ENCODE measurements at places on chromosomes 5 and 9.
A peak's percentile ranks its signal among the peaks of the same experiment; 100 is the strongest.

DNA sequence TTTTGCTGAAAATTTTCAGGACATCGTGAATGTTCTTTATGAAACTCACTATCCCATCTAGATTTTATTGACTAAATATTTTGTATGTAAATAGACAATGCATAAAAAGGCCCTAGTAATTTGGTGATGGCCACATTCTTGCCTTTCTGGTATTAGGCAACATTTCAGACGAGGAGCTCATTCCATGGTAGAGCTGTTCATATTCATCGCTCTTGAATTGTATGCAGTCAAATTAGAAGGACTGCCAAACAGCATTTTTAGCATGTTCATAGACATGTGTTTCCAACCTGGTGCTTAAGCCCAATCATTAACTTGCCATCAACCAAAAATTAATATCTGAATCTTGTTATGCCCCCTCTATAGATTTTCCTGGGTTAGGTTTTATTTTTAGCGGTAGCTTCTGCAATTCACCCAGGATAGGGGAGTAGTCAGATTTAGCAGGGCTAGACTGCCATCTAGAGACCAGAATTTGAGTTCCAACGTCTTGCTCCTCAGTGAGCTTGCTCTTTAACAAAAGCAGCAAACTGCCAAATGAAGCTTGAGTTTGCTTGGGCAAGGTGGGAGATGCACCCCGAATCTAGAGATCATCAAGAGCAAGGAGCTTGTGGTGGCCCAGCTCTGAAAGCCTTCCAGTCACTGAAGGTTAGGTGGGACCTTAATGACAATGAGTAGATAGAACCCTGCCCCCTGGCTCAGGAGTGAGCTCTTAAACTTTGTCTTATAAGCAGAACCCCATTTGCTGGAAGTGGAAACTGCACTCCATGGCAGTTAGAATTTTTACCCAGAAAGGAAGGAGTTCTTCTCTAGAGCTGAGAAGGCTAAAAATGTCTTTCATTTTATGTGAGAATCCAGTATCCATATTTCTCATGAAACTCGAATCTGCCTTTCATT is 456.2 kb downstream of the RASEF start:
- peak; percentile 65 for DNase-seq

GRCh38 chr9:94757158-94757557 is 30.7 kb downstream of the AOPEP start:
- no peak for DNase-seq

DNA sequence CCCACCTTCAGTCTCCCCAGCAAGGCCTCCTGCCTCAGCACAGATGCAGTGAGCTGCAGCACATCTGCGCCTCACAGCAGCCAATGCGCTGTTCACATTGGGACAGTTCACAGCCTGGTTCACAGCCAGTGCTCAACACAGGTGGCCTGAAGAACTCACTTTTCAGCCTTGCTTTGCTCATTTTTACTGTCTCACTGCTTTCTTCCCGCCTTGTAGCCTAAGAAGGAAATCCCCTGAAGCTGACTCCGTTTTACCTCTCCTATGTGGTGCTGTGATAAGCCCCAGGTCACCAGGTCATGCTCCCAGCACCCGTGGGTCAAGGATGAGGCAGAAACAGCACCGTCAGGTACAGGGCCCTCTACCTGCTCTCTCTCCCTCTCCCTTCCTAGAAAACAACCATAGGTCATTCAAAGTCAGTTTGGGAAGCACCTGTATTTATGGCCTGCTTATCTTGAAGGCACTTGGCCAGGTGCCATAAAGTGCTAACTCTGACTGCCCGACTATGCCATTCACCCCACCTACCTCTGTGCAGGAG is 1.1 kb downstream of the GCNT4 start:
- no peak for DNase-seq

- no peak for DNase-seq
These were observed 90.8 kb downstream of the LHX2 start for GRCh38 chr9:124102363-124102762.

DNA sequence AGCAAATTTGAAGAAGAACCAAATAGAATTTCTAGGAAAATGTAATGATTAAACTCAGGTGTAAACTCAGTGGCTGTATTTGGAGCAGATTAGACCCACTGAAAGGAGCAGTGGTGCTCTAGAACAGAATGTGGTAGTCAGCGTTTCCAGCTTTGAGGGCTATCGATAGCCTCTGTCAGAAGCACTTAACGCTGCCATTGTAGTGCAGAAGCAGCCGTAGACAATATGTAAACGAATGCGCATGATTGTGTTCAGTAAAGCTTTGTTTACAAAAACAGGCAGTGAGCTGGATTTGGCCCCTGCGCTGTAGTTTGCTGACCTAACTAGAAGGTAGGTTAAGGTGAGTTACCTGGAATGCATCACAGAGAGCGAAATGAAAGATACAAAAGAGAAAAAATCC is 72.0 kb downstream of the FAM78A start:
- DNase-seq = no peak

DNA sequence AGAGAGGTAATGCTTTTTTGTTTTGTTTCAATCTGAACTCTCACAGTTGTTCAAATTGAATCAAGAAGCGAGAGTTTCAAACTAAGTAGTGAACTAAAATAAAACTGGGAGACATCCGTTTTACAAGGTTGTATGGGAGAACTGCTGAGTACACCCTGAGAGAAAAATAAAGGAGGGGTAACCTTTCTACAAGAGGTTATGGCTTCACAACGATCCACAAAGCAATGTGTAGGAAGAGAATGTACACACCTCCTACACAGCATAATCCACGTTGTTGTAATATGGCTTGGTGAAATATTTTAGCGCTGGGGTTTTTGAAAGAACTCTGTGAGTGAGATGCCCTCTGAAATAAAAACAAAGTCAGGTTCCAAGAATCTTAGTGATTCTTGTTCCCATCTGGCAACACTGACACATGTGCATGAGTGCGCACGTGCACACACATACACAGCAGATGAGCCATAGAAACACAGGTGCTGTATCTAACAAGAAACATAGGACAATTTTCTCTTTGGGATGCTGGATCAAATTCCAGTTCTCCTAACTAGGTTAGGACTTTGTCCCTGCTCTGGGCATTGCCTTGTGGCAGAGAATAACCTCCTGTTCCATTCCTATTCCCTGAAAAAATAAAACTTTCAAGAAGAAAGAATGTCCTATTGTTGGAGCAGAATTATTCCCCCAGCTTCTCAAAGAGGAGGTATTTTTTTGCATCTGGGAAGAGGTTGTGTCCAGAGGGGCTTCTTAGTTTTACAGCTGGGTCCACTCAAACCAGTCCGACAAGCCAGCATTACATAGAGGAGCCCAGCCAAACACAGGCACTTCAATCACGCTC is 94.5 kb upstream of the EFNA5 start:
- DNase-seq = no peak

DNA sequence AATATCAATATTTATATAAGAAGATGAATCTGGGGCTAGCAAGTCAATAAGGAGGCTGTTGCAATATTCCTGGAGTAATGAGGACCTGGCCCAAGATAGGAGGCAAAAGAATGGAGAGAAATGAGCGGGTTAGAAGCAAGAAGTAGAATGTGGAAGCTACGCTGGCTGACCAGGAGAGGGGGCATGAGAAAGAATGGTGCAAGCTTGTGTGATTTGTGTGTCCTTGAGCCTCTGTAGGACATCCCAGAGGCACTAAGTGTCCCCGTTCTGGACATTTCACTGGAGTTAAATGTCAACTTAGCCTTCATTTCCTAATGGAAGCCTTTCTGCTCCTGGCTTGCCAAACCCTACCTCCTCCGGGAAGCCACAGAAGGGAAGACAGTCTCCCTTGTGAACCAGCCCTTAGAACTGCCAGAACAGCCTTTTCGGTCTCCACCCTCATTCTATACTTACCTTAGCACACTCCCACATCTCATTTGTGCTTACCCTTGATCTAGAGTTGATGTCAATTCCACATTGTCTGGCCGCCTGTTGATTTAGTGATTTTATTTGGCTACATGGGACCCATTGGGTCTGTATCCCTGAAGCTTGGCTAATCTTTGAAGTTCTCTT is 6.7 kb upstream of the PDE6A start:
- DNase-seq = peak; percentile 22

DNA sequence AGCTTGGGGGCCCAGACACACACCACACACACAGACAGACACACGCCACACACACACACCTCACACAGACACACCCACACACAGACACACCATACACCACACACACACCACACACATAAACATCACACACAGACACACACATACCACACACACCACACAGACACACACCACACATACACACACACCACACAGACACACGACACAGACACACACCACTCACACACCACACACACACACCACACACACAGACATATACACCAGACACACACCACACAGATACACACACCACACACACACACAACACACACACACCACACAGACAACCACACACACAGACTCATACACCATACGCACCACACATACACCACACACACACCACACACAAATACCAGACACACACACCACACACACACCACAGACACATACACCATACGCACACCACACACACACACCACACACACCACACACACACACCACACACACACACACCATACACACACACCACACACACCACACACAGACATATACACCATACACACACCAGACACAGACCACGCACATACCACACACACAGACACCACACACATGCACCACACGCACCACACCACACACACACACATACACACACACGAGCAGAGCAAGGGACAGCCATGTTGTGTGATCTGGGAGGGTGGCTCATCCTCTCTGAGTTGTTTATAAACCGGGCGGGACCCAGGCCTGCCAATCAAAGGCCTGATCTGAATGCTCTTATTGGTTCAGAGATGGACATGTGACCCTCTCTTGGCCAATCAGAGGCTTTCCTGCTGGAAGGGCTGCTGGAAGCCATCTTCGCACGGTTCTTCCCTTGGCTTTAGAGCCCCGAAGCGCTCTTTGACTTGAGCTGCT is 148.3 kb downstream of the GAPVD1 start:
- DNase-seq = peak; percentile 86

- DNase-seq = no peak
These were observed 45.1 kb downstream of the SLCO6A1 start for GRCh38 chr5:102453716-102454115.

- no peak for DNase-seq
These were observed 41.1 kb downstream of the RAPGEF6 start for GRCh38 chr5:131593921-131594320.

DNA sequence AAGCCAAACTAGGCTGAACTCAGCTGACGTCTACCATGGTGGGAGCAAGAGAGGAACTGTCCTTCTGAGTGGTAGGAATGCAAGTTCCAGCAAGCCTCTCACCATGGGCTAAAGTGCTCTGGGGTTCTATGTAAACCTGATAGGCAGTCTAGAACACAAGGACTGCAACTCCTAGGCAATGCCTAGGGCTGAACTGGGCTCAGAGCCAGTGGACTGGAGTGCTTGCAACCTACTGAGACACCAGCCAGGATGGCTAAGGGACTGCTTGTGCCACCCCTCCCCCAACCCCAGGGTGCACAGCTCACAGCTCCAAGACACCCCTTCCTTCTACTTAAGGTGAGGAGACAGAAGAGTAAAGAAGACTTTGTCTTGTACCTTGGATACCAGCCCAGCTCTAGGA is 12.1 kb upstream of the RCL1 start:
- DNase-seq = no peak

GRCh38 chr9:137055385-137056364 is 1.8 kb upstream of the ENTPD2 start:
- DNase-seq = peak; percentile 76

- no peak for DNase-seq
These were observed 253.8 kb downstream of the ENC1 start for GRCh38 chr5:74386571-74387334.

- no peak for DNase-seq
These were observed 232.2 kb upstream of the VLDLR start for GRCh38 chr9:2389404-2389803.
